ENCODE measurements at places on chromosomes 5 and 9.

- DNase-seq: no peak
Observed at GRCh38 chr5:160274483-160274931, 37.9 kb downstream of the CCNJL start.

GRCh38 chr5:127002390-127002789 lies 28.0 kb downstream of the MARCHF3 start:
- peak; percentile 48 for DNase-seq

DNA sequence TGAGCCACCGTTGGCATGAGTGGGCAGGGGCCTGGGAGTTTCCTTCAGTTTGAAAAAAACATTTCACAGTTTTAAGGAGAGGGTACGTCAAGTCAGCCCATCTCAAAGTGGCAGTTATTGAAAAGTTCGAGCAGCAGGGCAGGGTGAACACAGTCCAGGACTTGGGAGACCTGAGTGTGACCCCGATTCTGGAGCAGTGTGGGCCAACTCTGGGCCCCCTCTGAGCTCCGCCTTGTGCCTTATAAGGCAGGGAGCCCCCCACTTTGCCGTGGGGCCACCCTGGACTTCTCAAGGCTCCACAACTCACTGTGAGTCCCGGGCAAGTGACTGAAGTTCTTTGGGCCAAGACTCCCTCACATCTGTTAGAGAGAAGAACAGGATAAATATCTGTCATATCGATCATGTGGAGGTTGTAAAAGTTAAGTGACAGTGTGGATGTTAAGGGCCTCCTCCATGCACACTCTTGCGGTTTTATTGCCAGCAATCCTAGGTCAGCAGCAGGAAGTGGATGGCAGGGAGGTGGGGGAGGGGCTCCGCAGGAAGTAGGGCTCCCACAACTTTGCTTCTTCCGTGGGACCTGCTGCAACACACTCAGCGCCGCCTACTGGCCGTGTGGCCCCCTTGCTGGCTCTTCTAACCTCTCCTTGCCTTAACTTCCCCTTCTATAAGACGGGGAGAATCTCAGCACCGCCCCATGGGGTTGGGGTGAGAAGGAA lies 38.4 kb downstream of the HRH2 start:
- peak; percentile 8 for DNase-seq

- DNase-seq: no peak
Observed at GRCh38 chr5:97127727-97128126, 14.7 kb downstream of the LIX1 start.

- no peak for DNase-seq
Observed at GRCh38 chr9:119264165-119264564, 105.1 kb downstream of the BRINP1 start.
